ENCODE measurements at places on chromosomes 5 and 9. TPM values are rescaled to one million over a fixed set of nuclear protein-coding genes. Genes with fewer than 3 reads are reported as not detected.

DNA sequence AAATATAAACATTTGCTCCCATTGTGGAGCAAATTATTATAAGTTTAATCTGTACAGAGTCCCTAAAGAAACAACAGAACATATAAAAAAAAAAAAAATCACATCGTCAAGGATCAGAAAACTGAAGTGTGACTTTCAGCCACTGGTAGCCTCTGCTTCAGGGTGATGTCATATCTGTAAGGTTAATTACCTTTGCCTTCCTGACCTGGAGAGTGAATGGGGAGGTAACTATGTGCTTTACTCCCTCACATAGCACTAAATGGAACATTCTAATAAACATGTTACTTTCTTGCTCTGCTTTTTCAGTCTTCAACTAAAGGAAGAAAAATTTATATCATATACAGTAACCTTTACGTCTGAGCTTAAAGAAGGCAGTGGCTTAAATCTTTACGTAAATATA, 70.3 kb upstream of the TRPM3 start:
- DNase-seq, result no peak

DNA sequence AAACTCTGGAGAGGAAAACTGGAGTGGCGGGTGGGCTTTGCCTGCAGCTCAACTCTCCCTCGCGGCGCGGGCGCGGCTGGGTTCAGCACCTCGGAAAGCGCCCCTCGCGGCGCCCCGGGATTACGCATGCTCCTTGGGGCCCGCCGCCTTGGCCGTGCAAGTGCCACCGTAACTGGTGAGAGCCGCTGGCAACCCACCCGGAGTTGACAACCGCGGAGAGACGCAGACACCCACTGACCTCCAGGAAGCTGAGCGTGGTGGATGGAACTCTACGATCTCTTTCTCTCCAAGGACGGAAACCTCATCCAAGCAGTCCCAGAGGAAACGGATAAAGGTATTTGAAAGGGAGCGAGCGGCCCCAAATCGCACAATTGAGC, 194 bp upstream of the RXFP3 start:
- peak; percentile 51 for DNase-seq

DNA sequence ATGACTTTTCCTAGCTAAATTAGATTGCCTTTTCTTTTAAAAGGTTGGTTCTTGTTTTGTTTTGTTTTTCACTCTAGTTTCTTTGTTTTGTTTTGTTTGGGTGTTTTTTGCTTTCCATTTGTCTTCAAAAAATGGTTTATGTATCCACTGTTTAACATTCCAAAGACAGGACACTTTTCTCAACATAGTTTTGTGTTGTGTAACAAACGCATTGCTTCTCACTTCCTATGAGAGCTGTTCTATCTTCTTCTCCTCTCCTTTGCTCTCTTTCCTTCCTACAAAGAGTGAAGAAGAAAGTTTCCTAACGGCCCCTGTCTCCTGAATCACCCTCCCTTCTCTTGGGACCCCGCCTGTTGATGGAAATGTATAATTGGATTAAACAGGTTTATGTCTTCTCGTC, 539.7 kb downstream of the ACTL7B start:
- no peak for DNase-seq

DNA sequence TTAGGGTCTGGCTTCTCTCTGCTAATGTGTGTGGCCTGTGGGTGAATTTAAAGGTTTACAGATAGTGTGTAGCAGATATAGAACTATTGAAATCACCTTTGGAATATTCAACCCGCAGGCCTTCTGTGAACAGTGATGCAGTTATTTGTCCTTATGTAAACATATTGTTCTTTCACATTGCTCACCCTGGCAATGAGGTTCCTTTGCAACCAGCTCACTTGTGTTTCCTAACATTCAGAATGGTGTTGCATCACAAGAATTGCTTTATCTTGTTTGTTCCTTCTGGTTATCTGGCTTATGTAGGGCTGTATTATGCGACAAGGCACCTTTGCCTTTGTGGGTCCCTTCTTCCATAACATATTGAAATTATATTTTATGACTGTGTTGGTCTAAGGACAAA, 370.3 kb downstream of the NNT start:
- DNase-seq, result no peak

DNA sequence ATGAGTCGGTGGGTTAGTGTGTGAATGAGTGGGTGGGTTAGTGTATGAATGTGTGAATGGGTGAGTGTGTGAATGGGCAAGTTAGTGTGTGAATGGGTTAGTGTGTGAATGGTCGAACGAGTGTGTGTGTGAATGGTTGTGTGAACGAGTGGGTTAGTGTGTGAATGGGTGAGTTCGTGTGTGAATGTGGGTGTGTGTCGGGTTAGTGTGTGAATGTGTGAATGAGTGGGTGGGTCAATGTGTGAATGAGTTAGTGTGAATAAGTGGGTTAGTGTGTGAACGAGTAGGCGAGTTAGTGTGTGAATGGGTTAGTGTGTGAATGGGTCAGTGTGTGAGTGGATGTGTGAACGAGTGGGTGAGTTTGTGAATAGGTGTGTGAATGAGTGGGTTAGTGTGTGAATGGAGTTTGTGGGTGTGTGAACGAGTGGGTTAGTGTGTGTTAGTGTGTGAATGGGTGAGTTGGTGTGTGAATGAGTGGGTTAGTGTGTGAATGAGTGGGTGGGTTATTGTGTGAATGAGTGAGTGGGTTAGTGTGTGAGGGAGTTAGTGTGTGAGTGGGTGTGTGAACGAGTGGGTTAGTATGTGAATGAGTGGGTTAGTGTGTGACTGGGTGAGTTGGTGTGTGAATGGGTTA, 38.8 kb downstream of the NKD2 start:
- no peak for DNase-seq

GRCh38 chr5:180825768-180826525, 23.3 kb upstream of the MGAT1 start:
- no peak for DNase-seq

DNA sequence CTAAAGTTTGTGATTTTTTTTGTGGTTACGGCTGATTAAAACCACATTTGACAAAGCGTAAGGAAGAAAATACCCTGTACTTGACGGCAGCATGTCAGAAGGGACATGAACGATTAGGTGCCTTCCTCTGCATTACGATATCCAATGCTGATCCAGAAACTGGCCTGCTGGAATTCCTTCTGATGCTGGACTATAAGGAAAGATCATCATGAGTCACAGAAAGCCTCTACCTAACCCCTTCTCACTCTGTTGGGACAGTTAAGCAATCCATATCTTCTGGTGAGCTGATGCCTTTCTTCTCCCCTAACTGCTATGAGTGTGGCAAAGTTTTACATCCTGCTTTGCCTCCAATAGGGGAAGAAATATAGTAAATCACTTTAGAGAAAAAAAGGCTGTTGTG, 78.4 kb upstream of the PAPPA start:
- no peak for DNase-seq

DNA sequence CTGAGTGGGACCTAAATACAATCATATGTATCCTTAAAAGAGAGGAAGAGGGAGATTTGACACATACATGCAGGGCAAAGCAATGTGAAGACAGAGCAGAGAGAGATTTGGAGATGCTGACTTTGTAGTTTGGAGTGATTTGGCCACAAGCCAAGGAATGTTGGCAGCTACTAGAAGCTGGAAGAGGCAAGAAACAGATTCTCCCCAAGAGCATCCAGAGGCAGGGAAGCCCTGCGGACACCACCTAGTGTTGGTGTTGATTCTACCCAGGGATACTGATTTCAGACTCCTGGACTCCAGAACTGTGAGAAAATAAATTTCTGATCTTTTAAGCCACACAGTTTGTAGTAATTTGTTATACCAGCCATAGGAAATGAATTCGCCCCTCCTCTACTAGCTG, 64.9 kb upstream of the OSMR start:
- peak; percentile 50 for DNase-seq

- no peak for DNase-seq
These were observed 418.2 kb downstream of the CDK5RAP2 start for GRCh38 chr9:120161776-120162175.

- DNase-seq, result no peak
These were observed 8.8 kb upstream of the UBE2QL1 start for GRCh38 chr5:6439588-6440550.

The GNE gene
- 11.7 TPM for total RNA-seq

The CDH6 gene
- 2.8 TPM for total RNA-seq

The SLC45A2 gene
- total RNA-seq, result not detected

The IRX2 gene
- 6.2 TPM for total RNA-seq

The GRIN3A gene
- 0.49 TPM for total RNA-seq

All from left ventricle myocardium inferior (tissue), 1 donor.